ENCODE measurements at places on chromosomes 6 and 20. TPM values are rescaled to one million over a fixed set of nuclear protein-coding genes. Genes with fewer than 3 reads are reported as not detected.

- no peak for DNase-seq
Observed at GRCh38 chr6:139846538-139847456, 472.3 kb upstream of the CITED2 start.

- no peak for DNase-seq
Observed at GRCh38 chr20:53737396-53738038, 143.9 kb upstream of the ZNF217 start.

Gene BPIFB1
- total RNA-seq = not detected

GRCh38 chr6:50959081-50959641, 140.5 kb downstream of the TFAP2B start:
- DNase-seq = no peak

Measured in HFFc6 (cell line).